ENCODE measurements at places on chromosomes 12 and 14. TPM values are rescaled to one million over a fixed set of nuclear protein-coding genes. Genes with fewer than 3 reads are reported as not detected.

GRCh38 chr14:27863166-27863565 is 903.4 kb upstream of the FOXG1 start:
- no peaks in the 10 kb centered on the region for H3K4me1 ChIP-seq
- no peak overlapping the region for H3K4me3 ChIP-seq
- H3K36me3 ChIP-seq, result no peaks in the 10 kb centered on the region
- no peak for DNase-seq
- no peaks in the 10 kb centered on the region for H3K27me3 ChIP-seq
- no peak overlapping the region for H3K27ac ChIP-seq

The ENDOU gene
- total RNA-seq, result not detected

DNA sequence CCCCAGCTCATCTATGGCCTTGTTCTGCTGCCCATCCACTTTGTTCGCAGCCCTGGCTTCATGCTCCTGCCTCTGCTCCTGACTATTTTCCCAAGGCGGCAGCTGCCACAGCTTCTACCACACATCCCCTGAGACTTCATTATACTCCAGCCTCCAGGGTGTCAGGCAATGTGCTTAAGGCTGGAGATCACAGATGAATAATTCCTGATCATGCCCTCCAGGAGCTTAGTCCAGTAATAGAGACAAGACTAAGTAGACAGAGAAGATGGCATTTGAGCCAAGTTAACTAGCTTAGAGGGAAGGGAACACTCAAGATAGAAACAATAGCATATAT is 7.1 kb downstream of the TAPBPL start:
- H3K36me3 ChIP-seq, result peaks cover 47% of the 10 kb centered on the region
- H3K27ac ChIP-seq, result no peak overlapping the region
- peaks cover 22% of the 10 kb centered on the region for H3K4me1 ChIP-seq
- no peak overlapping the region for H3K4me3 ChIP-seq

The LPCAT3 gene
- total RNA-seq, result 115 TPM

GRCh38 chr12:113260127-113260526 is 38.9 kb downstream of the TPCN1 start:
- peak overlapping the region; percentile 67 for H3K27ac ChIP-seq
- no peak overlapping the region for H3K4me3 ChIP-seq
- no peak for DNase-seq
- peaks cover 21% of the 10 kb centered on the region for H3K4me1 ChIP-seq
- H3K36me3 ChIP-seq, result peaks cover 5% of the 10 kb centered on the region

The PELI2 gene
- 29.9 TPM for total RNA-seq

The PMCH gene
- not detected for total RNA-seq

GRCh38 chr12:2390850-2391390 is 338.1 kb downstream of the CACNA1C start:
- DNase-seq, result no peak
- H3K4me3 ChIP-seq, result no peak overlapping the region
- H3K36me3 ChIP-seq, result no peaks in the 10 kb centered on the region
- H3K4me1 ChIP-seq, result no peaks in the 10 kb centered on the region
- H3K27me3 ChIP-seq, result no peaks in the 10 kb centered on the region
- H3K27ac ChIP-seq, result no peak overlapping the region

- H3K4me1 ChIP-seq, result no peaks in the 10 kb centered on the region
- H3K36me3 ChIP-seq, result no peaks in the 10 kb centered on the region
- no peak overlapping the region for H3K27ac ChIP-seq
- DNase-seq, result no peak
Measured at GRCh38 chr12:105616971-105617540, 286.6 kb downstream of the C12orf75 start.

- DNase-seq, result no peak
- H3K36me3 ChIP-seq, result no peaks in the 10 kb centered on the region
- peak overlapping the region; percentile 40 for H3K4me3 ChIP-seq
- no peaks in the 10 kb centered on the region for H3K27me3 ChIP-seq
- peak overlapping the region; percentile 73 for H3K27ac ChIP-seq
Measured at GRCh38 chr12:4164188-4164558, 109.4 kb upstream of the CCND2 start.

- DNase-seq, result no peak
- H3K36me3 ChIP-seq, result no peaks in the 10 kb centered on the region
- H3K27me3 ChIP-seq, result no peaks in the 10 kb centered on the region
- H3K4me3 ChIP-seq, result no peak overlapping the region
- no peaks in the 10 kb centered on the region for H3K4me1 ChIP-seq
- H3K27ac ChIP-seq, result no peak overlapping the region
Measured at GRCh38 chr12:123836292-123836691, 74.2 kb downstream of the DNAH10 start.

- H3K27me3 ChIP-seq, result no peaks in the 10 kb centered on the region
- no peaks in the 10 kb centered on the region for H3K4me1 ChIP-seq
- H3K36me3 ChIP-seq, result no peaks in the 10 kb centered on the region
- no peak overlapping the region for H3K27ac ChIP-seq
- DNase-seq, result no peak
Measured at GRCh38 chr12:81888961-81889360, 129.8 kb upstream of the PPFIA2 start.

GRCh38 chr12:114895827-114896226 is 211.9 kb upstream of the TBX3 start:
- no peaks in the 10 kb centered on the region for H3K36me3 ChIP-seq
- H3K27me3 ChIP-seq, result no peaks in the 10 kb centered on the region
- no peak for DNase-seq
- H3K4me1 ChIP-seq, result no peaks in the 10 kb centered on the region
- no peak overlapping the region for H3K27ac ChIP-seq

The PLEKHG7 gene
- 2.5 TPM for total RNA-seq

All from transverse colon (tissue), 4 donors.